ENCODE measurements at places on chromosomes 3 and 15. TPM values are rescaled to one million over a fixed set of nuclear protein-coding genes. Genes with fewer than 3 reads are reported as not detected.

DNA sequence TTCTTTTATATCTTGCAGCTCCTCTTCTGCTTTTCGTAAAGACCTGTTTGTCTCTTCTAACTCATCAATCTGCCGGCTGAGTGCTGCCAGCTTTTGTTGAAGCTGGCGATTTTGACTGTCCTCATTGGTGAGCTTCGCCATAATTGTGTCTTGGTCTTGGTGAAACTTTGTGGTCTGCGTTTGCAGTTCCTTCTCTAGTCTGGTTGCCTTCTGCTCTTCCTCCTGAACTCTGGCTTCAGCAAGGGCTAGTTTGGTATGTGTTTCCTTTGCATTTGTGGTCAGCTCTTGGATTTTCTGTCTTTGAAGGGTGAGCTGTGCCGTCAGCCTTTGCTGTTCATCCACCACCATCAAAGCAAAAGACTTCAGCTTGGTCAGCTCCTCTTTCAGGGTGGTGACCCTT lies 32.9 kb downstream of the CMSS1 start:
- DNase-seq: no peak

GRCh38 chr15:62787401-62787800 lies 255.1 kb upstream of the TPM1 start:
- no peak for DNase-seq

DNA sequence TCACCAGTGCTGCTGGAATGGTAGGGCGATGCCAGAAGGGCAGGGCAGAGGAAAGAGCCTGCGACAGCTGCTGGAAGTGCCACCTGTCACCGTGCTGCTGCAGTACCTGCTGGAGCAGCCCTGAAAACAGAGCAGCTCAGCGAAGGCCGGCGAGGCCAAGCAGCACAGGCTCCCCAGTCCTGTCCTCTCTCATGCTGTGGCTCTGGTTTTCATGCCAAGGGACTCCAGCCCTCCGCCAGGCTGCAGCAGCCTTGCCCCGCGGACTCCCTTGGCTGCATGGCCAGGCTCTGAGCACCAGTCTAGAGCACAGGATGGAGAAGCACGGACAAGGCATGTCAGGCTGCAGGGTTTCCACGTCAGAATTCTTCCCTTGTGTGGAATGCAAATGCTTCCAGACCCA lies 43.9 kb downstream of the ADCY5 start:
- DNase-seq: no peak

GHRL gene
- 6.2 TPM for total RNA-seq

DNA sequence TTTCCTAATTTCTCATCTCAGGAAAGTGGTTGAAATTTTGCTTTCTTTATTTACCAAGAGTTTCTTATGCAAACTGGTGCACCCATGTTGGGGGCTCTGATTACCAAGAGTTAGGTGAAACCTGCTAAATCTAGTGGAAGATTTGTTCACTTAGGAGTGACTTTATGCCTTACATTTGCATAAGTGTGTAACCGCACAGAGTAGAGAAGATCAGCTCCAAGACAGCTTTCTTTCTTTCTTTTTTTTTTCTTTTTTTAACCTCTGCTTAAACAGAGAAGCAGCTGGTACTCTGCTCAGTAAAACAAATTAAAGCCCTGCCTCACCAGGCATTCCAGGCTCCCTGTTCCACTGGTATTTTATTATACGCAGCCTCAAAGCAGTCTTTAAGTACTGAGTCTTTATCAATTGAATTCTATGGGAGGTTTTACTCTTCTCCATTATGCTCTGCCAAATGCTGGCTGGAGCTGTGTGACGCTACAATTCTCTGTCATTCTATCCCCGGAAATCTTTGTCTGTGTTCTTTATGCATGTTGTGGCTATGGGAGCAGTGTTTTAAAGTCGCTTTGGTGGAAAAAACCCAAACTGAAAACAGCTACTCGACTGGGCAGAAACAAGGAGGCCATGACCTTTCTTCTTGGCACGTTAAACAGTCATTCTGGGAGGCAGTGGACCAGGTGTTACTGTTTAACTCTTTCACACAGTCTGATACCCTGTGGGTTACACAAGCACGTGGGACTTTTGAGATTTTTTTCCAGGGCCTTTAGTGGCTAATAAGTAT lies 55.2 kb upstream of the GBE1 start:
- no peak for DNase-seq

DNA sequence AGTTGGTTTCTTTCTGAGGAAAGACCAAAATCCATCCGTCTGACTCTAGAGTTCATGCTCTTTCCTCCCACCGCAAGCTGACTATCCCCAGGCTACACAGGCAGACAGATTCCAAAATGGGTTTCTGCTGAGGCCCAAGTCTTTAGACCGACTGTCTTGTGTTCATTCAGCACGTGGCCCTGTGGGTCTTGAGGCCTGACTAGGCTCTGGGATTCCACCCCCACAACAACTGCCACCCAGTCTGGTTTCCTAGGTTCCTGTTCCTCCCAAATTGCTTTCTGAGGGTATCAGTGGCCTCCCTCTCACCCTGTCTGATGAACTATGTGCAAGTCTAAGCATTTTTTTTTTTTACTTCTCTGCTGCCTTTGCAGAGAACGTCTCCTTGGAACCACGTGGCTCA lies 67.7 kb downstream of the CYP19A1 start:
- no peak for DNase-seq

TNFAIP8L3 gene
- total RNA-seq: 1.8 TPM

- no peak for DNase-seq
These were observed 93.3 kb downstream of the SV2B start for GRCh38 chr15:91193378-91193720.

VGLL3 gene
- 3.5 TPM for total RNA-seq

EXD1 gene
- not detected for total RNA-seq

GRCh38 chr15:89640245-89640644 lies 15.0 kb downstream of the KIF7 start:
- DNase-seq: no peak

DNA sequence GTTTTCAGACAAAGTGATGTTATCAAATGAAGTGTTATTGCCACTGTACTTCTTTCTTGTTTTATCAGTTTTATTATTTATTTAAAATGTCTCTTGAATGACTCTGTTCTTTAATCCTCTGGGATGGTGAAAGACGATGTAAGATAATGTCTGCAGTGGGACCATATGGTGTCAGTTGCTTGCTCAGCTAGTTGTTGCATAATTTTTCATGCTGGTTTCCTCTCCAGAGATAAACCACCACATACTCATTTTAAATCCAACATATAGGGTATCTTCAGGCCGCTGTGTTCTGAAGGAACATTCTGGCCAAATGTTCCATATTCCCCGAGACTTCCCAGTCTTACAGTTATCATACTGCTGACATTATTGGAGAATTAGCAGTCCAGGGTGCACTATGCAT lies 75.9 kb downstream of the GABRG3 start:
- no peak for DNase-seq

DNA sequence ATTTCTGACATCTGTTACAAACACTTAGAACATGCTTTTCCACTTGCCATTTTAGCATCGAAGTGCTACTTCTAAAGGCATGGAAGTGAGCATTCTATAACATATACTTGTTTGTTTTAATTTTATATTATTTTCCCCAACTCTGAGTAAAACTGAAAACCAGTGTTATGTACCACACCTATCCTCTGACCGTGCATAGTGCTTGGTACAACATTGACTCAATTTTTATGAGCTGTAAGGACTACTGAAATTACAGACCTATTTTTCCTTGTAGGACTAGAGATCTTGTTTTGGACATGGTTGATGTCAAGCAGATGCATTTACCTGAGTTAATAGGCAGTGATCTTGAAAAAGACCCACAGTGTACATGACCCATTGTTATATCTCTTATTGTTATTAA lies 51.5 kb upstream of the CCNB2 start:
- no peak for DNase-seq

DNA sequence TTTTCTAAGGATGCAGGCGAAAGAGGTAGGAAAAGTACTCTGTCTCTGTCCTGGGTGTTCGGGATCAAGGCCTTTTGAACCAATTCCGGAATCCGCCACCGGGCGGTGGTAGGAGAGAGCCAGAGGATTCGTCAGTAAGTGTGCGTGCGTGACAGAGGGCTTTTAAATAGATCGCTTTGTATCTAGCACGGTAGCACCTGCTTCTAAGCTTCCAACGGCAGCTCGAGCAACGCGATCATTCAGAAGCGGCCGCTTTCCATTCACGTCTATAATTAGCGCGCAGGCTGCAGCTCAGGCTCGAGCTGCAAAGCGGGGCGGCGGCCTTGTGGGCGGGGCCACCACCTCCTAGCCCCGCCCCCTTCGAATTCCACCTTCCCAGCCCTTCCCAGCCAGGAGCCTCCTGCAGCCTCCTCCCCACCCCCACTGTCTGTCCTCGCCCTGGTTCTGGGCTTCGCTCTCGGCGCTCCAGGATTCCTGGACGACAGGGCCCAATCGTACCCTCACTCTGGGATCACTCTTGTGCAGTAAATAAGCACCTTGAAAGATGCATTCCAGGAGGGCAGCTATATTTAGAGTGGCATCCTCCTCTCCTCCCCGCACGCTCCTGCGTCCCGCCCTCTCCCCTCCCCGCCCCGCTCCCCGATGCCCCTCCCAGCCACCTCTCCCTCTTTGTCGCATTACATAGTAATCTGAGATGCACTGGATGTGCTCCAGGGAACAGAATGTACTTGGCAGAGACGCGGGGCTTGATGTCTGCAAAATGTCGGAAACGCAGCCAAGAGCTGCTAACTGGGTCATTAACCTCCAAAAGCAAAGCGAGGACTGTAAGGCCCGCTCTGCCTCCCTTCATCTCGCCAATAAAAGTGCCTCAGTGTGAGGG lies 224.1 kb upstream of the TPRG1 start:
- DNase-seq: peak; percentile 98

Data from pancreas (tissue), 10 donors.